ENCODE measurements at places on chromosomes 4 and X. TPM values are rescaled to one million over a fixed set of nuclear protein-coding genes. Genes with fewer than 3 reads are reported as not detected.

Gene CLNK
- not detected for total RNA-seq

Gene APELA
- total RNA-seq = not detected

Gene PRKG2
- total RNA-seq = 0.91 TPM

Gene PHKA1
- 5.6 TPM for total RNA-seq

Gene CWH43
- 23.1 TPM for total RNA-seq

Gene MAGEA4
- not detected for total RNA-seq

Gene IL15
- 2.5 TPM for total RNA-seq

Gene GPM6B
- total RNA-seq = 5.3 TPM

Gene USP17L10
- total RNA-seq = not detected

Gene ETDA
- not detected for total RNA-seq

GRCh38 chr4:40750461-40751258 lies 905 bp downstream of the NSUN7 start:
- DNase-seq = no peak

DNA sequence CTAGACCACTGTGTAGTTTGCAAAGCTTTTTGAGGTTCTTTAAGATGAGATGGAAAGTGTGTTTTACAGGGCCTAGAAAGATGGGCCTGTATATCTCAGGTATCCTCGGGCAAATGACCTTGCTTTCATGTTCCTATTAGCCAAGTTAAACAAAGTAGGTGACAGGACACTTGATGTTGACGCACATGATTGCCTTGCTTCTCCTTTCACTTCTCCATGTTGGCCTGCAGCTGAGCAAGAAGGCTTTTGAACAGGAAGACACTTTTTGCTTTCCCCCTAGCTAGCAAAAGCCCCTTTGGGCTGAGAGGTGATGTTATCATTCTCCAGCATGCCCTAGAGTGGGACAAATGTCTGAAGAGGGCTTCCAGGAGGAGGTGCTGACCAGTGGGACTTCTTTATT lies 202.1 kb downstream of the GPC3 start:
- no peak for DNase-seq

DNA sequence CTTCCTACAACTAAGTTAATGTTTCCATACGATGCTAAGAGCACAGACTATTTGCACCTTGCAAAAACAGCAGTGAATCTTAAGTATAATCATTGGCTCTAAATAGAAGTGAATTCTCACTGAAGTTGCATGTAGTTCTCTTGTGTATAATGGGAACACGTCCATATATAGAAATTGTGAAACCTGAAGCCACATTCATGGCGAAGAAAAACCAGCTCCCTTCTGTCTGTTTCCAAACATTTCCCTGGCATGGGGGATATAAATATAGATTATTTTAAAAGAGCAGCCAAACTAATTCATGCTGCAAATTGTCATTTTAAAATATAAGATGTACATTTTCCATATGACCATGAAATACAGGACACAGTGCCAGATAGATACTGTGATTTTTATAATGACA lies 71.1 kb downstream of the TRAM1L1 start:
- no peak for DNase-seq

GRCh38 chr4:87950936-87951511 lies 24.5 kb upstream of the SPP1 start:
- DNase-seq = no peak

- no peak for DNase-seq
These were observed 1626.0 kb upstream of the TENM3 start for GRCh38 chr4:180617196-180617595.

DNA sequence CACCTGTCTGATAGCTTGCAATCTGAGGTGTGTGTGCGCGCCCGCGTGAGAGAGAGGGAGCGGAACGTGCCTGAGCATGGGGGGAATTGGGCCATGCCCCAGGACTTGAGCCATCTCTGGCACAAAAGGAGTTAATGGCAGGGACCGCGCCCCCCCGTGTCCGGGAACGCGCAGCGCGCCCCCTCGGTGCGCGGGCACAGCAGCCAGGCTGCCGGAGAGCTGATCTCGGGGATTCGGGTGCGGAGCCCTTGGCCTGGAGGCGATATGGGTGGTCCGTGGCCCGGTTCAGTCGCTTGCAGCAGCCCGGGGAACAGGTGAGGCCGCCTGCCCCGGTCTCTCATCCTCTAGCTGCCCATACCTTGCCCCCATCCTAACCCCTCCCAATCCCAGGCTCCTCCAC lies at the start of gene NLGN3:
NLGN3 (plus strand) TSS at position 191 of the 400 bp plus-strand sequence. CDS start 2,909 bp downstream, outside the sequence.
- DNase-seq = no peak

GRCh38 chr4:188657365-188657764 lies 518.1 kb downstream of the TRIML1 start:
- DNase-seq = no peak

GRCh38 chrX:55011294-55011693 lies 11.1 kb downstream of the APEX2 start:
- DNase-seq = no peak

- no peak for DNase-seq
These were observed 682.0 kb downstream of the KCTD8 start for GRCh38 chr4:43766648-43767047.

- DNase-seq = no peak
These were observed 72.3 kb upstream of the EFHC2 start for GRCh38 chrX:44415639-44416386.

DNA sequence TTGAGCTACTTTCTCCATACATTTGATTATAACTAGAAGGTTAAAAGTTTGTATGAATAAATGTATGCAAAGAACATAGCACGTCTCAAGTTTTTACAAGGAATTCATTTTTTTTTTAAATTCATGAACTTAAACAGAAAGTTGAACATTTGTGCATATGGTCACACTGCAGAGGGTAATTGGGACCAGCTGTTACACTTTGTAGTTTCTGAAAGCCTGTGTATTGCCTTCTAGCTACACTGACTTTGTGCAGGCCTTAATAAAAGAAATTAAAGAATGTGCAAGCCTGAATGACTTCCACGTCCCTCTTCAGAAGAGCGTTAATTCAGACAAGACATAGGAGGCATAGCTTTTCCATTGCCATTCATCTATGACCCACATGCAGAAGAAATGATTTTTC lies 153.1 kb upstream of the PCDH18 start:
- no peak for DNase-seq

DNA sequence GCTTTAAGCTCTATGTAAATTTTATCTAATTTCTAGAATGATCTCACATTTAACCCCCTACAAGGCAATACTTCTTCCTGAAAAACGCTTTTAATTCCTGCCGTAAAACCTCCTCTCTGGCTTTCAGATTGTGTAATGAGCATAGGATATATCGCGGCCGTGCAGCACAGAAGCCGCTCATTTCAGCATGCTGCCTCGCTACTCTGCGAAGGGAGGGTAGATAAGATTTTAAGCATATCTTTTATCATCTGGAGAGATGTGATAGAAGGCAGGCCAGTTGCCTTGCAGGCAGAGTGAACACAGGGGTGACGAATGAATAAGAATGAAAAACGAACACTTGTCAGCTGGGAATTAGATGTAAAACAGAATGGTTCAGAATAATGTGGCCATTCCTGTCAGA lies 265.5 kb downstream of the UNC5C start:
- DNase-seq = no peak

DNA sequence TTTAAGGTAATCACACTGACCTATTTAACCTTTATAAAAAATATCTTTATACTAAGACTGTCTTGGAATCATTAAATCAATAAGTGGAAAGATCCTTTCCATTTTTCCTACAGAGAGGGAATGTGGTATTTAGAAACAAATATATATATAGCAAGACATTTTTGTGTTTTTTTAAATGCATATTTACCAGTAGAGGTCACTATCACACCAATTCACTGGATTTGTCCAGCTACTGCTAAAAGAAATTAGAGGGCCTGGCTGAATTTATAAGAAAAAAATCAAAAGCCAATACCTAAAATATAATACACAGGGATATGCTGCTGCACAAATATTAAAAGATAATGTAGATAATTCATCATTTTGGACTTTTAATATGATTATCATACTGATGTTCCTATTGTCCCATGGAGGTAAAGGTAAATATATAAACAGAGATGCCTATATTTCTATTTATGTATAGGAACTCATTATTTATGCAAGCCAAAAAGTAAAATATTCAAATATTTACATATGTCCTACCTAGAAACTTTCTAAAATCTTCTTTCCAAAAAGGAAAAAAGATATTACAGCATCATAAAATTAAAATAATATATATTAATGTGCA lies 69.5 kb downstream of the PDE5A start:
- no peak for DNase-seq

GRCh38 chr4:127327491-127327890 lies 305.3 kb upstream of the INTU start:
- no peak for DNase-seq

GRCh38 chrX:37906357-37906756 lies 59.0 kb upstream of the DYNLT3 start:
- DNase-seq = no peak

DNA sequence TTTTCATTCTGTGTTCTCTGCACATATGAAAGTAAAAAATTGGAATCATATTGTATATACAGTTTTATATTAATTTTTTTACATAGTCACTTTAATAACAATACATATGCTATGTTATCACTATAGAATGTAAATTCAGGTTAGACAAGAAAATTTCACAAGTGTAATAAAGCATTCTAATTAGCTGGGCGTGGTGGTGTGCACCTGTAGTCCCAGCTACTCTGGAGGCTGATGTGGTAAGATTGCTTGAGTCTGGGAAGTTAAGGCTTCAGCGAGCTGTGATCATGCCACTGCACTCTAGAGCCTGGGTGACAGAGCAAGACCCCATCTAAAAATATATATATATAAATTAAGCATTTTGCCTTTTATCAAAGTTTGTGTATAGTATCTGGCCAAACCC lies 95.7 kb downstream of the ANXA3 start:
- no peak for DNase-seq

GRCh38 chrX:145817331-145818185 lies at the start of gene SLITRK2:
SLITRK2 (plus strand) TSS chrX:145817829; CDS start chrX:145822426, 4,597 bp downstream.
- no peak for DNase-seq

GRCh38 chr4:142405695-142406498 lies 440.2 kb downstream of the INPP4B start:
- DNase-seq = no peak

DNA sequence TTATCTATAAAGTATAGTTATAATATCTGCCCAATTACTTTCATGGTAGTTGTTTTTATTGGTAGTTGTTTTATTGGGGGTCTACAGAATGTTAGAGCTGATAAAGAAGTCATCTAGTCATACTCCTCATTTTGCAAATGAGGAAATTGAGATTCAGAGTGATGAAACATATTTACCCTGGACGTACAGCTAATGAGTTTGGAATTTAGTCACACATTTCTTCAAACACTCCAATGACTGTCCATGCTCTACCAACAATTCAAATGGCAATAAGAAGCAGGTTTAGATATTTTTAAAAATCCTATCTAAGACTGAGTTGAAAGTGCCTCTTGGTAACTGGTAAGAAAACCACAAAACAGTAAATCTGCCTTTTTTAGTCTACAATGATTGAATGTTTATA lies 98.2 kb downstream of the MAGEC1 start:
- DNase-seq = no peak

GRCh38 chr4:54643958-54644751 lies 13.6 kb upstream of the KIT start:
- no peak for DNase-seq

DNA sequence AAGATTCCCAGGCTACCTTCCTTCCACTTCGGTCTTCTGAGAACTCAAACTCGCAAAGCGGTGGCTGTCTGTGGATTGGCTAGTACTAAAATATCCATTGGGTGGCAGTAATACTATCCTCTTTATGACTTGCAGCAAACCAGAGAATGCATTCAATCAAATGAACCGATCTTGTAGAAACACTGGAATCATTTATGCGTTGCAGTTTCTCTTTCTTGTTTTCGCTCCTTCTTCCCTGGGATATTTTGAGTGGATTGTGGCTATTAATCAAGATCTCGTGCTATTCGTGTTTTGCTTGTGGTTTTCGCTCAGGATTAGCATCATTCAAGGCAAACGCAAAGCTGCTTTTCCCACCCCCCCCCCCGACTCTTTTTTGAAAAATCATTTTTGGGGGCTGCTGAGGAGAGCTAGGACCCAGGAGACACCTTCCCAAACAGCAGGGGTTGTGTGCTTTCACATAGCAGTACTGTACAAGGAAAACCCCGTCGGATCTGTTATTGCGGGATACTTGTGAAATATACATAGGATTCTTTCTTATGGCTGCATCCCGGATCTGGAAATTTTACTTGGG lies at the start of gene IL1RAPL1:
IL1RAPL1 (plus strand) TSS at position 466 of the 571 bp plus-strand sequence.
- DNase-seq = no peak

DNA sequence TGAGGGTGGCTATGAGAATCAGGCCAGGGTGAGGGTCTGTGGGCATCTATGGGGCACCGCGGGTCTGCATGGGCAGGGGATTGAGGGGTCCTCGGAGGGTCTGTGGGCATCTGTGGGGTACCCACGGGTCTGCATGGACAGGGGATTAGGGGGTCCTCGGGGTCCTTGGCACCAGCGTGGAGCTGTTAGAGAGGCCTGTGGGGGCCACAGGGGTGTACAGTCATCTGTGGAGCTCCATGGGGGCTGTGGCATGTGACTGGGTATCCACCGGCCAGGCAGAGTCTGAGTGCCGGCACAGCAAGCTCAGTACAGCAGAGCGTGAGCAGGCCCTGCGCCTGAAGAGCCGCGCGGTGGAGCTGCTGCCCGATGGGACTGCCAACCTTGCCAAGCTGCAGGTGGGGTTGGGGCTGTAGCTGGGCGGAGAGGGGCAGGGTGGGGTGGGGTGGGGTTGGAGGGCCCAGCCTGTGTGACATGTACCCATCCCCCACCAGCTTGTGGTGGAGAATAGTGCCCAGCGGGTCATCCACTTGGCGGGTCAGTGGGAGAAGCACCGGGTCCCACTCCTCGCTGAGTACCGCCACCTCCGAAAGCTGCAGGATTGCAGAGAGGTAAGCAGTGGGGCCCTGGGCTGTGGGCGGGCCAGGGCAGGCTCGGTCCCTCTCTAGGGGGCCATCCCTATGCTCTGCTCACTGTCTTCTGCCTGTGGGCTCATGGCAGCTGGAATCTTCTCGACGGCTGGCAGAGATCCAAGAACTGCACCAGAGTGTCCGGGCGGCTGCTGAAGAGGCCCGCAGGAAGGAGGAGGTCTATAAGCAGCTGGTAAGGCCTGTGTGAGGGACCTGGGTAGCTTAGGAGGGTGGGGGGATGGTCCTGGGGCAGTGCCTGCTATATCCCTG lies 12.9 kb downstream of the CCDC22 start:
- DNase-seq = no peak

- no peak for DNase-seq
These were observed at the start of gene CHRDL1 for GRCh38 chrX:110795645-110796406. CHRDL1 (minus strand) TSS chrX:110795817; CDS start chrX:110792181, 3,636 bp downstream.

- DNase-seq = no peak
These were observed 131.0 kb downstream of the TET2 start for GRCh38 chr4:105277702-105278101.

Measured in esophagus squamous epithelium (tissue), 5 donors.